Hindlimb muscle (tissue), 1 donor: ENCODE measurements at places on chromosomes 1 and 21.

- DNase-seq: no peak
These were observed 272.5 kb upstream of the LRRC7 start for GRCh38 chr1:69295265-69295664.

DNA sequence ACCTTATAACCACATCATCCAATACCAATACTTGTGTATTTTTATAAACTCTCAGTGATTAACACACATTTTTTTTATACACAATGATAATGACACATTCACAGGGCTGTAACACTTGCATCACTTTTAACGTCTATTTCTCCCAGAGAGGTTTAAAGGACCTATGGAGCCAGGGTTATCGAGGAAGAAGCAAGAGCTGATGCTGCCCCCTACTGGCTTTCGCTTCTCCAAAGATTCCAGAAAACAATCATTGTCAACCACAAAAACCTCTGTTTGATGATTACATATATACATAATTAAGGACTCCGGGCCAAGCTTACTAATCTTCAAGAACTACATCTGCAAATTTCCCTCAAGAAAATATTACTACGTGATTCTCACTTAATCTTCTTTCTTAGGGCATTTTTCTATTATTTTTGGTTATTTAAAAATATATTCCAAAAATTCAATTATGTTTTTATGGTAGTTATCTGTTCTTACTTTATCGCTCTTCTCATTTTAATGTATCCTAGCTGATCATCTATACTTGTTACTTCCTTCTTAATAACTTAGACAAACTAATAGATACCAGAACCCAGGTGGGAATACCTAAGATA, 214.5 kb downstream of the VAV3 start:
- DNase-seq: peak; percentile 26

DNA sequence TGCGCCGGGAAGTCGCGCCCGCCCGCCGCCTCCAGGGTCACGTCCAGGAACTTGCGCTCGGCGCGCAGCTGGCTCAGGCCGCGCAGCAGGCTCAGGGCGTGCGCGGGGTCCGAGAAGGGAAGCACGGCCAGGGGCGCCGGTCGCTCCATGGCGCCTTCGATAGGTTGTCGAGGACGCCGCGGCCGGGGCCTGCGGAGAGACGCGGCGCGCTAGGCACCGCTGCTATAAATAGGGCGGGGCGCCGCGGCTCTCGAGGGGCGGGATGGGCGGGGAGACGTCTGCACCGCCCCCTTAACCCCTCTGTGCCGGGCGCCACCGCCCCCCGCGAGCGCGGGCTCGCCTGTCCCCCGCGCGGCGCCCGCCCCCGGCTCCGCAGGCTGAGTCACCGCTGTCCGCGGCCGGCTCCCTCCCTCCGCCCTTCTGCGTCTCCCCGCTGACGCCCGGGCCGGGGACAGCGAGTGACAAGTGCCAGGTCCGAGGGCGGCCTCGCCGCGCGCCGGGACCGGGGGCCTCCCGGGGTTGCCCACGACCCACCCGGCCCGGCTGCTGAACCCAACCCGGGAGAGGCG, at the start of gene KLHL21:
KLHL21 (minus strand) TSS at position 201 of the 569 bp plus-strand sequence; CDS start at position 149, 52 bp downstream.
- peak; percentile 91 for DNase-seq

- DNase-seq: peak; percentile 85
These were observed at the start of gene ATPAF1 for GRCh38 chr1:46667782-46668760. Gene ATPAF1, minus strand, starts transcription at chr1:46668364. Its CDS starts 42 bp downstream, at chr1:46668322.

- no peak for DNase-seq
These were observed 46.0 kb upstream of the CAMK1G start for GRCh38 chr1:209537336-209538114.
